ENCODE measurements at places on chromosomes 12 and 14. TPM values are rescaled to one million over a fixed set of nuclear protein-coding genes. Genes with fewer than 3 reads are reported as not detected.

Gene SMIM41
- not detected for total RNA-seq

Gene TC2N
- 35.2 TPM for total RNA-seq

Gene DNM1L
- total RNA-seq, result 40.9 TPM

Gene KRT82
- total RNA-seq, result not detected

Gene ANKRD33
- not detected for total RNA-seq

Gene C12orf50
- not detected for total RNA-seq

DNA sequence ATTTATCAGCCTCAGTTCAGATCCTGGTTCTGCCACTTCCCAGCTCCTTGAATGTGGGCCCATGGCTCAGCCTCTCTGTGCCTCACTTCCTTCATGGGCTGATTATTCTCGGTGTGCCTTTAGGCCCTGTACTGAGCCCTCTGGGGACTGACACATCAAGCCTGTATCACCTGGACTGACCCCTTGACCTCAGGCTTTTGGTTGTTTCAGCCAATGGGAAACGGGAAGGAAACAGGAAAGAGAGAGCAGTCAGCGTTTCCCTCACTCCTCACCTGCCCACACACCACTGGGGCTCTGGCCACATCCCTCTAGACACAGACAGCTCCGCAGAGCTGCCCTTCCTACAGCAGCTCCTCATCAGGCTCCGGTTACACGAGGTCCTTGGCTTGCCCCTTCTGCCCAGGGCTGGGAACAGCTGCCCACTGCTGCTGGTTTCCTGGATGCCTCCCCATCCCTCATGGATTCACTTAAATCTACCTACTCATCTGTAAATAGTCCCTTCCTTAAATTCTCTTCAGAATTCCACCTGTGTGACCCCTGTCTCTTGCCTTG is 37.0 kb upstream of the ITPR2 start:
- DNase-seq, result no peak

DNA sequence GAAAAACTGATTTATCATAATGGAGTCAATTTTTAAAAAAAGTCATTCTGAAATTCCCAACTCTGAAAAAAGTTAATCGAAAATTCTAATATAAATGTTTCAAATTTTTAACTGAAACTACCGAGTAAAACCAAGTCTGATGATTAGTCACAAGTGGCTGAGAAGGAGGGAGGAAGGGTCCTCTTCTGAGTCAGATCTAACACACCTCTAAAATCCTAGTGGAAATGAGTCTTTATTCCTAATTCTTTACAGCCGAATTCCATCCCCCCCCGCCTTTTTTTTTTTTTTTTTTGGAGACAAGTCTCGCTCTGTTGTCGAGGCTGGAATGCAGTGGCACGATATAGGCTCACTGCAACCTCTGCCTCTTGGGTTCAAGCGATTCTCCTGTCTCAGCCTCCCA is 37.9 kb downstream of the RAD9B start:
- no peak for DNase-seq

DNA sequence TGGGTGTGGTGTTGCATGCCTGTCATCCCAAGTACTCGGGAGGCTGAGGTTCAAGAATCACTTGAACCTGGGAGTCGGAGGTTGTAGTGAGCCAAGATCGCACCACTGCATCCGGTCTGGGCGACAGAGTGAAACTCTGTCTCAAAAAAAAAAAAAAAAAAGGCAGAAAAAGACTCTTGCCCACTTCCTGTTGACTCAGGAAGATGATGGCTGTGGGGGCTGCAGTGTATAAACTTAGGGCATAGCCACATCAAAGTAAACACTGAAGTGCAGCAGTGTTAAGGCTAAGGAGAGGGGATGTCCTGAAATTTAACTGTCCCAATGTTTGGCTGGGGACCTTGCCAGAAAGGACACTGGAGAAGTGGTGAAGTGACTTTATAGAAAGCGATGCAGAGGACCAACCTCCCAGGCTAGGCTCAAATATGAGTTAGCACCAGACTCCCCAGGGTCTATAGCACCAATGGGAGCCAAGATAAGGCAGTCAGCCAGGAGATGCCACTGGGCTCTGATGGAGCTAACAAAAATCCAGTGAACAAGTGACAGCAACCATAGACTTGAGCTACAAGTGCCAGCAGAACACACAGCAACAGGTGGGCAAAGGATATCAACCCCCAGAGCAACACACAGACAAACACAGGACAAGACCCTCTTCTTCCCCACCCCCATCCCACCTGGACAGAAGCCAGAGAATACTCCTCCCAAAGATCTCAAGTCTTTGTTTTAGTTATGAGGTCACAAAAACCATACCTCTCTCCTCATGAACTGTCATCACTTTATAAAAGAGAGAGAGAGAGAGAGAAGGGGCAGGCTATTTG is 28.0 kb downstream of the NELL2 start:
- DNase-seq, result peak; percentile 74

DNA sequence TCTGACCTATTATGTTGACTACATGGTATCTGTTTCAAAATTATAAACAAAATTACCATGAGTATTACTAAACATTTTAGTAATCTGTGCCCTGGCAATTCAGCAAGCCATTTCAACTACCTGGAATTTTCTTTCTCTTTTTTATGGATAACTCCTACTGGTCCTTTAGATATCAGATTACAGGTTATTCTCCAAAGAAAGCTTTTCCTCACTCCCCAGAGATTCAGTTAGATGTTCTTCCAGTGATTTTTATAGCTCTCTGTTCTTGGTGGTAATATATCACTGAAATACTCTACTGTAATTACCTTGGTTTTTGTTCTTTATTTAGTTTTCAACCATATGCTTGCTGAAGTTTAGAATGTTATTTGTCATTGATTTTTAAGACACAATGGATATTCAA is 930.2 kb upstream of the FOXG1 start:
- no peak for DNase-seq

DNA sequence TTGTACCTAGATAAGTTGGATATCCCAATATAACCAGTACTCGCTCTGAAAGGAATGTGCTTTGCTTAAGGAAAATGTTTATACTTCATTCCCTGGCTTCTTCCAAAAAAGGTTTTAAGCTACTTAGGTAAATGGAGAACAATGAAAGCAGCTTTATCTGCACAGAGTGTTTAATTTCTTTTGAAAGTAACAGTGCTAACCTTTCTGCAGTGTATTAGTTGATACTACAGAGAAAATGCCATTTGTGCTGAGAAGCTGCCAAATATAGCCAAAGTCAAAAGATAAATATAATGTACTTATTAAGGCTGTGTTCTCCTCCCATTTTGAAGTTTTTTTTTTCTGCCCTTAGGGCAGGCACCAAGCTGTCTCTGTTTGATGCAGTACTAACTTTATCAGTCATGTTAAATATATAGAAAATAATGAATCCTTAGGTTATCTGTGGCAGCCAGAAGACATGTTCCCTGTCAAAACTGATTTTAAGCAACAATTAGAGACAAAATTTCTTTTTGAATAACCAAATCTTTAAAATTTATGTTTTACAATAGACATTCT is 145.4 kb upstream of the KITLG start:
- no peak for DNase-seq

- no peak for DNase-seq
These were observed 4.8 kb downstream of the ARHGAP9 start for GRCh38 chr12:57474862-57475261.

- no peak for DNase-seq
These were observed 164.9 kb downstream of the ETV6 start for GRCh38 chr12:11814374-11814773.

DNA sequence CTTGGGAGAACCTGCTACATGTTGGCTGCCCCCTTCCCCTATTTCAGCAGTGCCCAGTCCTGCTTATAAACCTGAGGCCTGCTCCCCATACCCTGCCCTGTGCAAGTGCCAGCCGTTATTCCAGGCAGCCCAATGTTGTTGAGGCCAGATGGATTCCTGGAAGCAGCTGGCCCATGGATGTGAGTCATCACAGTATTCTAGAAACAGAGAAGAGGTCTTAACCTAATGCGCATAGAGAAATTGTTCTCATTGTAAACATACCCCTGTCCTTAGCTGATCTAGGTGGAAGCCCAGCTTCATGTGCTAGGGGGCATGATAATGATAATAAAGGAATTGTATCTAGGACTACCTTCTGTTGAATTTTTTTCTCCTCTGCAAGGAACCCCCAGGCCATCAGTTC is 69.7 kb downstream of the TSPAN11 start:
- no peak for DNase-seq

DNA sequence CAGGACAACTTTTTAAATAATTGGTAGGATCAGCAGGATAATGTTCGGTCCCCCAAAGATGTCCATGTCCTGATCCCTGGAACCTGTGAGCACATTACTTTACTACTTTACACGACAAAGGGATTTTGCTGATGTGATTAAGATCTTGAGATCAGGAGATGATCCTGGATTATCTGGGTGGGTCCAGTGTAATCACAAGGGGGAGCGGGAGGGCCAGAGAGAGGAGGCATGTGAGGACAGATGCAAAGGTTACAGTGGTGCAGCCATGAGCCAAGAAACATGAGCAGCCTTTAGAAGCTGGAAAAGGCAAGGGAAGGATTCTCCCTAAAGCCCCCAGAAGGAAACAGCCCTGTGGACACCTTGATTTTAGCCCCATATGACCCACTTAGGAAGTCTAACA is 33.1 kb downstream of the KCNK10 start:
- no peak for DNase-seq

GRCh38 chr14:46490238-46490685 is 161.3 kb downstream of the RPL10L start:
- DNase-seq, result no peak

DNA sequence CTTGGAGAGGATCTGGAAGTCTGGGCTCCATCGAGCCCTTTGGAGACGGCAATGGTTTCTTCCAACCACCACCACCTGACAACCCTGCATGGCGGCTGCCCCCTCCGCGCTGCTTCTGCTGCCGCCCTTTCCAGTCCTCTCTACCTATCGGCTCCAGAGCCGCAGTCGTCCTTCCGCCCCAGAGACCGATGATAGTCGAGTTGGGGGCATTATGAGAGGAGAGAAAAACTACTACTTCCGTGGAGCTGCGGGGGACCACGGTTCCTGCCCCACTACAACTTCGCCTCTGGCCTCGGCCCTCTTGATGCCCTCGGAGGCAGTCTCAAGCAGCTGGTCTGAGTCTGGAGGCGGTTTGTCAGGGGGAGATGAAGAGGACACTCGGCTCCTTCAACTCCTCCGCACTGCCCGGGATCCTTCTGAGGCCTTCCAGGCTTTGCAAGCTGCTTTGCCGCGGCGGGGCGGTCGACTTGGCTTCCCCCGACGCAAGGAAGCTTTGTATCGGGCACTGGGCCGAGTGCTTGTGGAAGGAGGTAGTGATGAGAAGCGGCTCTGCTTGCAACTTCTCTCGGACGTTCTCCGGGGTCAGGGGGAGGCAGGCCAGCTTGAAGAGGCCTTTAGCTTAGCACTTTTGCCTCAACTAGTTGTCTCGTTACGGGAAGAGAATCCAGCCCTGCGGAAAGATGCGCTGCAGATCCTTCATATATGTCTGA is 499 bp downstream of the TOGARAM1 start:
- DNase-seq, result no peak

DNA sequence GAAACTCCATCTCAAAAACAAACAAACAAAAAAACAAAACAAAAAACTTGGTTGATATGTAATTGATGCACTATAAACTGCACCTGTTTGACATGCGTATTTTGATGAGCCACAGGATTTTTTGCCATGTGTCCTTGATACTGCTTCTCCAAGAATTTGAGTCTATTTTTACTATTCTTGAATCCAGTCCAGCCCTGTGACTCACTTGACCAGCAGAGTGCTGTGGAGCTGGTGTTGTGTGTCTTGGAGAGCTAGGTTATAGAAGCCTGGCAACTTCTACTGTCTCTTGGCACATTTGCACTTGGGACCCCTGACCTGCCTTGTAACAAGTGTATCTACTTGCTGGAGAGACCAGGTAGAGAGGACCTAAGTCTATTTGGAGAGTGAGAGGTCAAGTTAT is 52.0 kb downstream of the KLRG1 start:
- no peak for DNase-seq

DNA sequence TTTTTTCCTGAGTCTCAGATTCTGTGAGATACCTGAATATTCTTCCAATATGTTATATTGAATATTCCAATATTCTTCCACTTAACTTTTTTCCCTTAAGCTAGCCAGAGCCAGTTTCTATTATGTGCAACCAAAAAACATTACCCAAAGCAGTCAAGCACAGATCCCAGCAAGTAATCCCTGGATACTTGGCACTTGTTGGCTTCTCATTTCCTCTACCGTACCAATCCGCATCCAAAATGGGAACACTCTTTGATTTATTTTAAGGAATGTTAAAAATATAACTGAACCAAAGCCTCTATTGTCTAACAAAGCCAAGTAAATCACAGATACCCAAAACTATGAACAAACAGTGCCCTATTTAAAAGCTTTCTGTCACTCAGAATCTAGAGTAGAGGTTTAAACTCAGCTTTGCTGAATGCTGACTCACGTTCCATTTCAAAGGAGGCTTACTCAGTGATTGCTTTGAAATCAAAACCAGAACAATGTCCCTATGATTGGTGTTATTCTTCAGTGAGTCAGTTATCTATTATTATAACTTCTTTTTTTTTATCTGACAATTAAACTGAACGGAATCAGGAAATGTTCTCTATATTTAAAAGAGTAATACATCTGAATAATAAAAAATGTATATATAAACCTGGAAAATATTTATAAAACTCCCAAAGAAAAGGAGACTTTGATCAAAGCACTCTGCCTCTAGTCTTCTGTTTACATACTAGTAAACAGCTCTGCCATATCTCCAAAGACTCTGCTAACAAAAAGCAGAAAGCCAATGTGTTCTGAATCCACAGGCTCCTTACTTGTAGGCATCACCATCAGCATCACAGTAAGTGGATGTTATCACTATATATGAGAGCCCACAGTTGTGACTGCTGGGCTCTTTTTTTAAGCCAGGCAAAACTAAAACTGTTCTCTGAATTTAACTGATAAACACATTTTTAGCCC is 360.8 kb downstream of the CCDC91 start:
- DNase-seq, result no peak

GRCh38 chr12:8011331-8011730 is 21.2 kb upstream of the FOXJ2 start:
- DNase-seq, result no peak

DNA sequence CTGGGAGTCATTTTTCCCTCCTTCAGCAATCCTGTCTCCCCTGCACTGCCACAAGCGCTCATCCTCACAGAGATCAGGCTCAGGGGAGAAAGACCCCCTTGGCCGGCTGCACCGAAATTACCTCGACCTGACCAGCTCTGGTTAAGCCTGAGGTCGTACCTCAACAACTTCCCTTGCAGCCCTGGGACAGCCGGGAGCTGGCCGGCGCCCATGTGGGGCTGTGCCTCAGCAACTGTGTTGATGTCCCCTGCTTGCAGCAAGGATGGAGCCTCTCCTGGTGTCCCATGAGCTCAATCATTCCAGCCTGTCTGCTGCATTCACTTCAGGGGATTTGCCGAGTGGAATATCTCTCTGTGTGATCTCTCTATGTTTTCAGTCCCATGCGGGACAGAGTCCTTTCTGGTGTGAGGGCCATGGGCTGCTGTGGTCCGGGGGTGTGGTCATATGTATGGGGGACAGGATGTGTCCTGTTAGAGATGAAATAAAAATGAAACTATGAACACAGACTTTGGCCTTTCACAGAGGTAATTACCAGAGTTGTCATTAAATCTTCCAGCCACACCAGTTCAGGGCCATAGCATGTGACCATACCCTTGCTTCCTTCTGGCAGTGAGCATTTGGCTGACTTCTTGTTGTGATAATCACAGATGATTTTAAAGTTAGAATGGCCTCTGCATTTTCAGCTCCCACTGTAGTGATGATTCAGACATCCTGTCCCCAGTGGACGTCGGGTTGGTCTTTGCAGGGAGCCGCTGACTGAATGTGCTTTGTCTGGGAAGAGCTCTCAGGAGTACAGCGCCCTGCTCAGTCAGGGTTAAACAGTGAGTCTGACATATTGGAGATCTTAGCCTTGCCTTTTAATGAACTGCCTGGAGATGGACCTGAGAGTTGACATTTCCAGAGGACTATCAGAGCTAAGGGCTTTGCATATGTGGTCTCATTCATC is 405.9 kb downstream of the AACS start:
- DNase-seq, result no peak

GRCh38 chr12:28223858-28224257 is 33.6 kb downstream of the CCDC91 start:
- no peak for DNase-seq
